ENCODE measurements at places on chromosomes 13 and 19.

- H3K4me1 ChIP-seq, result peaks cover 37% of the 10 kb centered on the region
- no peaks in the 10 kb centered on the region for H3K36me3 ChIP-seq
- no peak for ATAC-seq
- H3K27ac ChIP-seq, result no peak overlapping the region
Observed at GRCh38 chr13:26323127-26323526, 69.2 kb downstream of the CDK8 start.

DNA sequence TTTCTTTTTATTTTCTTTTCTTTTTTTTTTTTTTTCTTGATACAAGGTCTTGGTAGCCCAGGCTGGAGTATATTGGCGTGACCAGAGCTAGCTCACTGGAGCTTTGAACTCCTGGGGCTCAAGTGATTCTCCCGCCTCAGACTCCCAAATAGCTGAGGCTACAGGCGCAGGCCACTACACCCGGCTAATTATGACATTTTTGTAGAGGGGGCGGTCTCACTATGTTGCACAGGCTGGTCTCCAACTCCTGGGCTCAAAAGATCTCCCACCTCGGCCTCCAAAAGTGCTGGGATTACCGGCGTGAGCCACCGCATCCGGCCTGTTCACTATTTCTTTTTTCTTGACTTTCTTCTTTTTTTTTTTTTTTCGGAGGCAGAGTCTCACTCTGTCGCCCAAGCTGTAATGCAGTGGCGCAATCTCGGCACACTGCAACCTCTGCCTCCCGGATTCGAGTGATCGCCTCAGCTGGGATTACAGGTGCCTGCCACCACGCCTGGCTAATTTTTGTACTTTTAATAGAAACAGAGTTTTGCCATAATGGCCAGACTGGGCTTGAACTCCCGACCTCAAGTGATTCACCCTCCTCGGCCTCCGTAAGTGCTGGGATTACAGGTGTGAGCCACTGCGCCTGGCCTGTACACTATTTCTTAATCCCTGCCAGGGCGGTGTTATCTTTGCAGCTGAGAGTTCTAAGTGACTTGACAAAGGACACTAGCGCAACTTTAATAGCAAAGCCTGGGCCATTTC is 37.1 kb upstream of the LSM14A start:
- peak overlapping the region; percentile 88 for H3K4me3 ChIP-seq
- no peaks in the 10 kb centered on the region for H3K27me3 ChIP-seq
- ATAC-seq, result no peak
- H3K4me1 ChIP-seq, result no peaks in the 10 kb centered on the region
- peak overlapping the region; percentile 96 for H3K27ac ChIP-seq

- peaks cover 4% of the 10 kb centered on the region for H3K4me1 ChIP-seq
- H3K4me3 ChIP-seq, result peak overlapping the region; percentile 78
- no peaks in the 10 kb centered on the region for H3K36me3 ChIP-seq
- peak; percentile 100 for ATAC-seq
- H3K27ac ChIP-seq, result peak overlapping the region; percentile 91
Observed at GRCh38 chr19:19372656-19373416, 32.6 kb upstream of the GATAD2A start.

DNA sequence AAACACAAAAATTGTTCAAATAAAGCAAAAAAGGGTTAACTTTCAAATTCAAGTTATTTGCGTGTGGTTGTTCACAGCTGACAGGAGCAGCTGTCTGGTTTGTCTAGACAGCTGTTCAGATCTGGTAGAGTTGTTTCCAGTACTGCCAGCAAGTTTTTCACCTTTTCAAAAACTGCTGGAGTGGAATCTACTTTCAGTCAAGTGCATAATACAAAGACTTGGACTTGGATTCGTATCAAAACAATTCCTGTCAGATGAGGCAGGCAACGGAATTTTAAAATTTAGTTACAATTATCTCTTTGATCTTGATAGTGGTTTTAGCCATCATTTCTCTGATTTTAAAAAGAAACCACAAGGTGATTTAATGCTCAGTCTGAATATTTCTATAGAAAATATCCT is 51.7 kb upstream of the EEF1AKMT1 start:
- no peaks in the 10 kb centered on the region for H3K27me3 ChIP-seq
- peaks cover 32% of the 10 kb centered on the region for H3K36me3 ChIP-seq
- H3K4me3 ChIP-seq, result no peak overlapping the region
- H3K27ac ChIP-seq, result no peak overlapping the region

GRCh38 chr13:32447894-32448623 is 20.1 kb upstream of the N4BP2L1 start:
- peak; percentile 75 for ATAC-seq
- H3K4me1 ChIP-seq, result peaks cover 7% of the 10 kb centered on the region
- no peak overlapping the region for H3K4me3 ChIP-seq
- H3K27me3 ChIP-seq, result no peaks in the 10 kb centered on the region
- peak overlapping the region; percentile 67 for H3K27ac ChIP-seq
- peaks cover 2% of the 10 kb centered on the region for H3K36me3 ChIP-seq

GRCh38 chr13:62837895-62838294 is 1422.2 kb upstream of the PCDH20 start:
- no peak overlapping the region for H3K4me3 ChIP-seq
- no peaks in the 10 kb centered on the region for H3K27me3 ChIP-seq
- no peaks in the 10 kb centered on the region for H3K4me1 ChIP-seq
- no peak for ATAC-seq
- H3K27ac ChIP-seq, result no peak overlapping the region
- H3K36me3 ChIP-seq, result no peaks in the 10 kb centered on the region

DNA sequence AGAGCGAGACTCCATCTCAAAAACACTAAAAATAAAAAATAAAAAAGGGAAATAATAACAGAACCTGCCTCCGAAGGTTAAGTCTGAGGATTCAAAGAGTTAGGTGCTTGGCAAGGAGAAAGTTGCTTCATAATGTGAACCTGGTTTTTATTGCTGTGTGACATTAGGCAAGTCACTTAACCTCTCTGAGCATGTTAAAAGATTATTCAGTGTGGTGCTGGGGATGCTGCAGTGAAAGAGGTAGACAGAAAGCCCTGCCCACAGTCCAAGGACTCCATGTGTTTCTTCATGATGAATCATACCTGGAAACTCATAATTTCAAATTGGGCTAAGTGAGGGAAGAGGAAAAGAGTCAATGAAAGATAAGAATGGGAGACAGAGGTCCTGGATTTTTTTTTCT is 2.4 kb downstream of the IL27RA start:
- peaks cover 12% of the 10 kb centered on the region for H3K4me1 ChIP-seq
- H3K4me3 ChIP-seq, result peak overlapping the region; percentile 51
- no peak for ATAC-seq

DNA sequence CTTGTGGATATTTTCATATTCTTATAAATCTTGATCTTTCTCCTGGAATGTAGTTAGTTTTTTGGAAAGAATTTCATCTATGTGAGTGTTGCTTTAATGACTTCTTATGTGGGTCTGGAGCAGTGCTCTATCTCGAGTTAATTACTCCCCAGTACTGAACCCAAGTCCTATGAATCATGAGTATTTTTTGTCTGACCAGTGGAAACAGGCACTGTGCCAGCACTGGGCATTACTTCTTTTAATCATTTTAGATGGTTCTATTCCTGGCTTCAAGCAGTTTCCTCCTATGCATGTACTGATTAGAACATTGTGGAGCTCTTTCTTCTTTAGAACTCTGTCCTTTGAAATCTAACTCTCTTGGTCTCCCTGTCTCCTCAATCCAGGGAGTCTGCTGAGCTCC is 466.3 kb downstream of the PCDH17 start:
- H3K27ac ChIP-seq, result no peak overlapping the region
- ATAC-seq, result no peak
- no peak overlapping the region for H3K4me3 ChIP-seq
- H3K36me3 ChIP-seq, result no peaks in the 10 kb centered on the region
- no peaks in the 10 kb centered on the region for H3K4me1 ChIP-seq

GRCh38 chr13:21541271-21541670 is 62.7 kb downstream of the MICU2 start:
- peaks cover 67% of the 10 kb centered on the region for H3K36me3 ChIP-seq
- H3K4me3 ChIP-seq, result no peak overlapping the region
- H3K4me1 ChIP-seq, result peaks cover 24% of the 10 kb centered on the region
- H3K27me3 ChIP-seq, result no peaks in the 10 kb centered on the region
- H3K27ac ChIP-seq, result no peak overlapping the region
- no peak for ATAC-seq

DNA sequence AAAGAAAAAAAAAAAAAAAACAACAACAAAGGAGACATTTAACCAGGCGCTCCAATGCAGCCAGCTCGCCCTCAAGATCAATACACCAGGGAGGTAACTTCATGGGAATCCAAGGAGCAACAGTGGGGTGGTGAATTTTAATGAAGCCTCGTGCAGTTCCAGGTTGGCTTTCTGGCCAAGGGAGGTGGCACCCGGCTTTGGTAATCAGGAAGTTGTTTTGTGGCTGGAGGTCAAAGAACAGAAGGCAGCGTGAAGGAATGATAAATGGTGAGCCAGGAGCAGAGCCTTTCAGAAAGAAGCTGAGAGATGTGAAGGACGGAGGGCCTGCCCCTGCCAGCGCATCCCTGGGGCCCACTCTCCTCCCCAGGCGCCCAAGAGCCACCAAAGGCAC is 188.2 kb upstream of the TSC22D1 start:
- no peaks in the 10 kb centered on the region for H3K27me3 ChIP-seq
- peaks cover 23% of the 10 kb centered on the region for H3K4me1 ChIP-seq
- no peak overlapping the region for H3K27ac ChIP-seq
- no peak for ATAC-seq
- no peak overlapping the region for H3K4me3 ChIP-seq

DNA sequence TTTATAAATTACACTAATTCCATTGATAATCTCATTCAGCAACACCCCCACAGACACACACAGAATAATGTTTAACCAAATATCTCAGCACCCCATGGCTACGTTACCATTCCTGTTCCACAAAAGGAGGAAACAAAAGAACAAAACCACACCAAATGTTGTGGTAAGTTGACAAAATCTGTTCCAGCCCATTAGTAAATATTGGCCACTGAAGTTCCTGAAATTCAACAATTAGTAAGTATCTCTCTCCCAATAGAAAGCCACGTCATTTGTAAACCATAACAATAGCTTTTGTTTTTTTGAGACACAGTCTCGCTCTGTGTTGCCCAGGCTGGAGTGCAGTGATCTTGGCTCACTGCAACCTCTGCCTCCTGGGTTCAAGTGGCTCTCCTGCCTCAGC is 2.3 kb upstream of the FCAR start:
- H3K4me3 ChIP-seq, result no peak overlapping the region
- H3K36me3 ChIP-seq, result no peaks in the 10 kb centered on the region
- no peaks in the 10 kb centered on the region for H3K4me1 ChIP-seq
- H3K27me3 ChIP-seq, result peaks cover 18% of the 10 kb centered on the region
- ATAC-seq, result no peak

- H3K27me3 ChIP-seq, result no peaks in the 10 kb centered on the region
- peak; percentile 43 for ATAC-seq
- H3K4me1 ChIP-seq, result peaks cover 42% of the 10 kb centered on the region
- peaks cover 57% of the 10 kb centered on the region for H3K36me3 ChIP-seq
Observed at GRCh38 chr19:46351241-46352041, 4.6 kb downstream of the PPP5C start.

GRCh38 chr19:2775556-2776430 is 7.3 kb downstream of the SGTA start:
- no peaks in the 10 kb centered on the region for H3K27me3 ChIP-seq
- peaks cover 28% of the 10 kb centered on the region for H3K36me3 ChIP-seq
- ATAC-seq, result peak; percentile 96
- H3K4me3 ChIP-seq, result peak overlapping the region; percentile 81
- peak overlapping the region; percentile 94 for H3K27ac ChIP-seq
- peaks cover 31% of the 10 kb centered on the region for H3K4me1 ChIP-seq

DNA sequence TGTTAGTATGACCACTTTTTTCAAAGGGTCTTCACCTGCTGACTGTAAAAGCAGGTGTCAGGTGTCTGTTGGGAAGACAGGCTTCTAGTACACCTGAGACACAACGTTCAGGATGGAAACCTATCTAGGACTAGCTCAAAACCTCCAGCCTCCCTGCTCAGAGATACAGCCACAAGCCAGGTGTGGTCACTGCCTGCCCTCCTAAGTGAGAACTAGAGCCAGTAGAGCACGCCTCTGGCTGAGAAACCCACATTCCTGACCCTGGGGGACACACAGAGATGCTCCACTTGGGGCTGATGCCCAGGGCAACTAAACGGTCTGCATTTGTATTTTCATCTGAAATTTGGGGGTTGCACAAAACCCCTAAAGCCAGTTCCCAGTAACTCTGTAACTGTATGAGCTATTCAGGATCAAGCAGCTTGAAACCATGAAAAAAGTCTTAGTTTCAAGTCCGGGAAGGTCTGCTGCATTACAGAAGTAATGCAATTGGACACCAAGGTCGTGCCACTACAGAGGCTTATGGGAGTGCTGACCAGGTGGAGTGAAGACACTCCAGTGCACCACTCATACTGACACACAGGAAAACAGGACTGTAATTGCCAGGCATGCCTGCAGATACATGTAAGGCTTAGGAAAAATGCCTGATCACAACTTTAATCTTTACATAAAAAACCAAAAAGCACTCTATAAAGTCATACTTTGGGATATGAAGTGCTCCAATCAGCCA is 27.8 kb downstream of the ANKRD10 start:
- no peak overlapping the region for H3K4me3 ChIP-seq
- peaks cover 24% of the 10 kb centered on the region for H3K36me3 ChIP-seq
- H3K27me3 ChIP-seq, result no peaks in the 10 kb centered on the region
- no peak overlapping the region for H3K27ac ChIP-seq

GRCh38 chr19:20186174-20186573 is 19.2 kb downstream of the ZNF486 start:
- H3K27ac ChIP-seq, result no peak overlapping the region
- H3K4me1 ChIP-seq, result no peaks in the 10 kb centered on the region
- peaks cover 65% of the 10 kb centered on the region for H3K36me3 ChIP-seq
- H3K27me3 ChIP-seq, result no peaks in the 10 kb centered on the region
- H3K4me3 ChIP-seq, result no peak overlapping the region

- peak overlapping the region; percentile 96 for H3K4me3 ChIP-seq
- ATAC-seq, result no peak
- no peaks in the 10 kb centered on the region for H3K27me3 ChIP-seq
- H3K4me1 ChIP-seq, result peaks cover 6% of the 10 kb centered on the region
- peak overlapping the region; percentile 97 for H3K27ac ChIP-seq
- H3K36me3 ChIP-seq, result no peaks in the 10 kb centered on the region
Observed at GRCh38 chr19:4638317-4638716, 999 bp upstream of the TNFAIP8L1 start.

GRCh38 chr13:93227280-93227877 is 772 bp downstream of the GPC6 start:
- H3K36me3 ChIP-seq, result no peaks in the 10 kb centered on the region
- no peaks in the 10 kb centered on the region for H3K4me1 ChIP-seq
- peaks cover 42% of the 10 kb centered on the region for H3K27me3 ChIP-seq

DNA sequence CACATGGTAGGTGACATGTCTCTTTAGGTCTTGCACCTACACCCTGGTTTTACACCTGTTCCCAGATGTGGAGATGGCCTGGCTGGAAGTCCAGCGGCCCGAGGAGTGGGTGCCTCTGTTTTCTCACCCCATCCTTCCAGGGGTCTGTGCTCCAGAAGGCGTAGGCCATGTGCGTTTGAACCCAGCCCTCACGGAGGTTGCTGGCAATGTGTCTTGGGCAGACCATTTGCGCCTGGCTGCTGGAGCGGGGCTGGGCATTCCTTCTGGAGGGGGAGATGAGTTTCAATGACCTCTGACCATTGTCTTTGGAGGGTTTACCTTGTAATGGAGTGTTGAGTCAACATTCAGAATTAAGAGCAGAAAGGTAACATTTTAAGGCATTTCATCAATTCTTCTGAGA is 54.8 kb upstream of the ZNF536 start:
- H3K4me1 ChIP-seq, result no peaks in the 10 kb centered on the region
- H3K4me3 ChIP-seq, result no peak overlapping the region
- no peaks in the 10 kb centered on the region for H3K36me3 ChIP-seq
- ATAC-seq, result no peak
